Stimulated activated CD4-positive, alpha-beta T cell treated with anti-CD3 and anti-CD28 coated beads, TNF-alpha, amount 100 ng/mL, for 48 hours (primary cell): ENCODE measurements at places on chromosomes 5 and 9.

- DNase-seq: no peak
Measured at GRCh38 chr9:127185931-127186781, 63.7 kb upstream of the ANGPTL2 start.

- DNase-seq: no peak
Measured at GRCh38 chr5:180104168-180104530, 32.6 kb upstream of the RNF130 start.

DNA sequence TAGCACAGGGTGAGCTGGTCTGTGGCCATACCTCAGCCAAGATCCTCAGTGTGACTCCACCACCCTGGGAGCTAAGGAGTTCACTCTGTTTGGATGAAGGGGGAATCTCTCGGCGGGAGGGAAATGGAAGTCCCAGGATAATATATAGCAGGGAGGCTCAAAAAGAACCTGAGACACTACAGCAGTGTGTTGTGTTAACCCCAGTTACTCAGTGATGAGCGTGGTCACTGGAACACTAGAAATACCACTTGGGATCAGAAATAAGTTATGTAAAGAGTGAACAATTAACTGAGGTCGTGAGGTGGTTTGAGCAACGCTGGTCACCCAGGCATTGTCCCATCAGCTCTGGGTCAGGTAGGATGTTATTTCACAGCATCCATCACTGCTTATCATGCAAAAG lies 59.3 kb upstream of the ADAMTS16 start:
- DNase-seq: no peak

GRCh38 chr9:78831726-78832125 lies 534.8 kb downstream of the PSAT1 start:
- DNase-seq: no peak

DNA sequence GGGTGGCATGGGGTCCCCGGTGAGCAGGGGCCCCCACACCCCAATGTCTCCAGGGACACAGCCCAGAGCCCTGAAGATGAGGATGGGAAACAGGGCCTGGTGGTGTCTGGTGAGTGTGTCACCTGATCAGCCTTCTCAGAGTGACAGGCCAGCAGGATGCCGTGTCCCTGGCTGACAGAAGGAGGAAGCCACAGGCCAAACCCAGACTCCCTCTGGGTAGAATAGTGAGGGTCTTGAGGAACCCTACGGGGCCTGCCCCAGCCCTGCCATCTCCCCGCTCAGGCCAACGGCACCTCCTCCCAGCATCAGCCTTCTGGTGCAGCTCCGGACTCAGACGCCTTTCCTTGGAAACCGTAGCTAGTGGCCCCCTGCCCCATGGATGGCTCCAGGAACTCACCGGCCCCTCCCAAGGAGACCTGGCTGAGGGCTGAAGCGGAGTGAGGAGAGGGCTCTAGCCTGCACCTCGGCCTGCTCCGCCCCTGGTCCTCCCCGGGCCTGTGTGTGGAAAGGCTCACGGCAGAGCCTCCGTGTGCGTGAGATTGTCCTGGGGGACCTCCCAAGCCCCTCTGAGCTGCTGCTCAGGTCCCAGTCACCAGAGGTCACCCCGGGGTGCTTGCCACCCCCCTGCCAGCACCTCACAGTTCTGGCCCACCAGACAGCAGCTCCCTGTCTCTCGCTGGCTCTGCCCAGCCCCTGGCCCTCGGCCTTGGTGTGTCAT lies 6.0 kb downstream of the RALGDS start:
- no peak for DNase-seq

- no peak for DNase-seq
Measured at GRCh38 chr5:1962619-1963355, 80.1 kb upstream of the IRX4 start.
